Hematopoietic multipotent progenitor cell treated with erythropoietin and hydrocortisone succinate and interleukin-3 and kit ligand, for 6 days (in vitro differentiated cells): ENCODE measurements at places on chromosomes 6 and 20.

DNA sequence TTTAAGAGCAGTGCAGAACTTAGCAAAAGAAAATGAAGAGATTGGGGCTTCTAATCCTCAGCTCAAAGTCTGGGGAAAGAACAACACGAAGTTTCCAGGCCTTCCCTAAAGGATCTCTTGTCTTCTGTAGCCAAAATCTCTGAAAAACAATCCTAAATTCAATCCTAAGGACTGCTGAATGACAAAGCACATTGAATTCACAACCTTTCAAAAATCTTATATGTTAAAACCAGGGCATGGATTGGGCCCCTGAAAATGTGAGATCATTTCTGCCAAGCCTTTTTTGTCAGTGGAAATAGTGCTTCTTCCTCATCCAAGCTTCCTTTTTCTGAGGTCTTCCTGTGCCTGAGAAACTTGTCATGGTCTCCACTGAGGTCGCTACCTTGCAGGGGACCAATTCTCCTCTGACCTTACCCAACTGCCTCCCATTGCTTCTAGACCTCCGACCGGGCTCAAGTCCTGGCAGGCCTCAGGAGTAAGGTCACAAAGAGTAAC is 126.2 kb upstream of the ARID1B start:
- DNase-seq: no peak

DNA sequence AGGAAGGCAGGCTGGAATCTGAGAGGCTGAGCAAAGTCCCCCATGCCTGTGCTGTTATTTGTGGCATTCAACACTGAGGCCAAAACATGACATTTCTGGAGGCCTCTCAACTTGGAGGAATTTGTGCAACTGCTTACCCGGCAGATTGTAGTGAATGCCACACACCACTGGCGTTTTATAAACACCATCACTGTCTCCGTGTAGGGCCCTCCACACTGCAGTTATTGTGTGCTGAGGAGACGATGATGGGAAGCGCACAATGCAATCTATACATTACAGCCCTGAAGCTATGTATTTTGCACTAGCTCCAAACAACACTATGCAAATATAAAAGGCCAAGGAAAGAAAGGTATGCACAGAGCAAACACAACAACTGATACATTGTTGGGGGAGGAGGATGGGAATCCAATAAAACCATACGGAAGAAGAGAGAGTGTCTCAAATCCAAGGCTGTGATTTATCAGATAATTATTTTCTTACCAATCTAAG is 106.5 kb downstream of the SMLR1 start:
- no peak for DNase-seq

- no peak for DNase-seq
Measured at GRCh38 chr6:163661272-163661671, 246.8 kb downstream of the QKI start.

DNA sequence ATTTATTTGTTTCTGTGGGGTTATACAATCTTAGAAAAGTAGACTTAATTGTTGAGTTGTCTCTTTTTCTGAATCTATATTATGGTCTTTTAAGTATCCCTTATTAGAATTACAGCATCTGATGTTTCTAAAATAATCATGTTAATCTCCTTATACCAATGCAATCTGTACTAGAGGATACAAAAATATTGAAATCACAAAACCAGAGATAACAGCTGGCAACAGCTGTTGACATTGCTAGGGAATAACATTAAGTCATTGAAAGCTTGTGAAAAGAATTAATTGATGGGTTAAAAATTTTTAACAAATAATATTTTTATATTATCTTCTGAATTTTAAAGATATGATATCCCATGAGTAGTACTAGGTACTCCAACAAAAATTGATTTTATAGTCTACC is 162.6 kb downstream of the COL19A1 start:
- DNase-seq: no peak

- no peak for DNase-seq
Measured at GRCh38 chr6:36643977-36644376, 34.5 kb upstream of the CDKN1A start.

DNA sequence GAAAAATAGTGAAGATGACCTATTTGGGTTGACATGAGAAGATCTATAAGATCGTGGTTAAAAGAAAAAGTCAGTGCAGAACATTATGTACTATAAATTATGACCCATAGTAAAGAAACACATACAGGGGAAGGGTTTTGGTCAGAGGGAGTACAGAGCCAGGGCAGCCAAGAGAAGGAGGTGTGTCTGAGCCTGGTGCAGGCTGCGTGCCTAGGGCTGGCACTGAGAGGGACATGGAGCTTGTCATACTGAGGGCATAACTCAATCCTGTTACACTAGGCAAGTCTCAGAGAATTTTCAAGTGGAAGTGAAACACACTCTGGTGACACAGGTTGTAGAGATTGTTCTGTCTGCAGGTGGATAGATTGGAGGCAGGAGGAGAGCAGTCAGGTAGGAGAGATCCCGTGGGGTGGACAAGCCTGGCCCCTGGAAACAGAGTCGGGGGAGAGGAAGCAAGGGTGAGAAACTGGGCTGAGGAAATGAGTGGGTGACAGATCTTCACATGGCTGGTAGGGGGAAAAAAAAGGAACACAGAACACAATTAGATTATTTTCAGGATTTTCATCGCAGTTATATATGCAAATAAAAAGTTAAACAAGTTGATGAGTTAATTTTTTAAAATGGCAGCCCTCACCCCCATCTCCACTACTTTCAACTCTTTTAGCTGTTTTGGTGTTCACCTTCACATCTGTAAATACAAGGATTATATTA is 18.5 kb upstream of the RNF39 start:
- no peak for DNase-seq

DNA sequence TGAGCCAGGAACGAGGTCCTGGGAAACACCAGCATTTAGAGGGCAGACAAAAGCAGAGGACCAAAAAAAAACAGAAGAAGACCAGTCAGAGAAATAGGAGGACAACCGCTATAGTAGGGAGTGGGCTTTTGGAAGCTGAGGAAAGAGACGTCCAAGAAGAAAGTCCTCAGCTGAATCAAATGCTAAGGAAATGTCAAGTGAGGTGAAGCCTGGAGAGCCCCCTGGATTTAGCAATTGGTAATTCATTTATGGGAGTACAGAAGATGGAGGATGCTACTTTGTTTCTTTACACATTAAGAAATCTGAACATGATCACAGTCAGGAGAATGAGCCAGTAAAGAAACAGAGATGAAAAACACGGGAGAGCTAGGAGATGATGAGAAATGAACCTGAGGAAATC is 41.1 kb downstream of the LRP11 start:
- peak; percentile 15 for DNase-seq

GRCh38 chr6:132919045-132919860 is 104.9 kb downstream of the RPS12 start:
- no peak for DNase-seq

- no peak for DNase-seq
Measured at GRCh38 chr20:20831794-20832193, 119.3 kb upstream of the RALGAPA2 start.

- DNase-seq: peak; percentile 62
Measured at GRCh38 chr6:14211562-14211942, 94.0 kb downstream of the CD83 start.

- no peak for DNase-seq
Measured at GRCh38 chr6:56798163-56798562, 155.5 kb upstream of the DST start.

DNA sequence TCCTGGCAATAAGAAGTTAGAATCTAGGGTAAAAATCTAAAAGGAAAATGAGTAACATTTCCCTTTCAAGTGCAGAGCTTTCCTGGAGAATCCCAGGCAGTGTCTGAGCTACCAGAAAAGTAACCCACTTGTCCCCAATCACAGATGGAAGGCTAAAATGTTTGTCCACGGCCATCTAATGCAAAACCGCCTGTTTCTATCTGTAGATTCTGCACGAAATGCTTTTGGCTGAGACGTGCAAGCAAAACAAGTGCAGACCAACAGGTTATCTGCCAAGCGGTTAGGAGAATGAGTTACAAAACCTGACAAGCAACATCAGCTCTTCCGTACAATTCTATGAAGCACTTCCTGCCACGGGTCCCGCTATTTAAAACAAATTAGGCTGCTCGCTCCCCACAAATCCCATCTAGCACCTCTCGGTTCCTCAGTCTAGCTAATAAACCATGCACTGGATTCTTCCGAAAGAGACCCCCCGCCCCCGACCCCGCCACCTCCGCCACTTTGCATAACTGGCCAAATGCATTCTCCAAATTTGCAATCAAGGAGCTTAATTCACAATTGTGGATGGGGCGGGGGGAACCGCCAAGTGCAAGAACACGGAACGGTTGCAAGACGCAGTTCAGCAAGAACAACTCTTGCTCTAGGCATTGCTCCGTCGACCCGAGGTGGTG is 1.4 kb downstream of the ELOVL5 start:
- peak; percentile 71 for DNase-seq

GRCh38 chr6:6006428-6007365 is at the start of gene NRN1:
Gene NRN1 (minus strand): TSS chr6:6006925. CDS start chr6:6006749, 176 bp downstream.
- DNase-seq: no peak

DNA sequence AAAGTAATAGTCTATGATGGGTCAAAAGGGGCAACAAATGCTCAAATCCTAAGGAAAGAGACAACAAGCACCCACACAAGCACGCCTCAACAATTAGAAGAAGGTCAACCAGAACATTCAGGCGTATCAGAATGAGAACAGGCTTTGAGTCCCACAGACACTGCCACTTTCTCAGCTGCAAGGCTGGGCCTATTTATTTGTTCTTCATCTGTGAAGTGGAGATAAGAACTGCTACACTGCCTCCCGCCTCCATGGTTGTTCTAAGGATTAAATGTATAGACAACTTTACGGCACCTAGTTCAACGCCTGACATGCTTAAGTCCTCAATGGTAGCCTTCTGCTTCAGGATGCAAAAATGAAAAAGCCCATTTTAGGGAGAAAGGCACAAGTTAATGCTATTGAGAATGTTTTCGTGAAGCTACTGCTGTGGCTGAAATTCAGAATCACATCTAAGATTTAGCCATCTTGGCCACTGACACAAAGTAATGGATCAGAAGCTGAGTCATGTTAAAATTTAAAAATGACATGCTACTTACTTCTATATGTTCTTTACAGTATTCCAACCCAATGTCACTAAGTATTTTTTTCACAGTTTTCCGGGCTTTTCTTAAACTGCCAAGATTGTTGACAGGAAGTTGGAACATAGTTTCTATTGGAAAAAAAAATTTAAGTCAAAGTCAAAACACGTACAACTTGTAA is 27.7 kb downstream of the ADNP start:
- DNase-seq: peak; percentile 94

GRCh38 chr6:112899541-112899940 is 552.4 kb downstream of the RFPL4B start:
- no peak for DNase-seq

DNA sequence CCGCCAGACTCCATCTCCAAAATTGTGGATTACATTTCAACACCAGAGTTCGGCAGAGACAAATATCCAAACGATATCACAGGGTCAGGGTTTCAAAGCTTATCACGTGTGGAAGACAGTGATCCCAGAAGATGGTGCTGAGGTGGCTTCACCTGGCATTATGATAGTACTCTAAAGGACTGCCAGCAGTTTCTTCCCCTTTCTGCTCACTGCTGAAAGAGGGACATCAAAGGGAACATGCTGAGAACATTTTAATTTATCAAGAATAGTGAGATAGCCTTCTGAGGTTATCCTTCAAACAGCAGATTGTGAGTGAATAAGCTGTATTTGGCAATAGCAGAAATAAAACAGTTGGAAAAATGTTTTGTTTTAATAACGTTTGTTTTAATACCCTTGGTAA is 79.7 kb downstream of the FIG4 start:
- DNase-seq: no peak

DNA sequence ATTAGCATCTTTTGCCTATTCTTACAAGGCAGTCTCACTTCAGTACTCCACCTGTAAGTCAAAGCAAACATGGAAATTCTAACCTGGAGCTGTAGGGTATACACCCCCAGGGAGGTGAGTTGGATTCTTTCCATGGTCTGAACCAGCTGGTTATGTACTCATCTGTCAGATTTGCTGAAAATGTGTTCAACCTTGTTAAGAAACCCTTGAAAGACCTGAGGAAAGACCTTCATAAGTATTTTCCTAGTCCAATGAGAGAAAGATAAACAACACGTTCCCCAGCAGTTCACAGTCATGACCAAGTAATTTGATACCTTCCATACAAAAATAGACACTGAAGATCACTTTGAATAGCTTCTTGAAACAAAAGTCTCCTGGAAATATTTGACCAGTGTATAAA is 42.5 kb downstream of the ID4 start:
- no peak for DNase-seq

DNA sequence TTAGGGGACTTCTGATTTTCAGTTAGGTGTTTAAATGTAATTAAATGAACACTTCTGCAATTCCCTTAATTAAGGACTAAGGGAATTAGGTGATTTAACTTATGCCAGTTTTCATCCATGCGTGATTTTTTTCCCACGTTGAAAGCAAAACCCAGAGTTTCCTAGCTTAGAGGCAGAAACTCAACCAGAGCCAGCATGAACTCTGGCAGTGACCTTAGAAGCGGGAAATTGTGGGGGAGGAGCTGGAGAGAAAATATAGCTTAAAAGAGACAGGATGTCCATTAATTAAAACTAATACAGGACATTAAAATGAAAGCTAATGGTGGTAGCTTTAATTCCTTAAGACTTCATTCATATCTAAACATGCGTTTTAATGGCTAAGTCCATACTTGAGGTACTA is 41.6 kb downstream of the IYD start:
- no peak for DNase-seq

DNA sequence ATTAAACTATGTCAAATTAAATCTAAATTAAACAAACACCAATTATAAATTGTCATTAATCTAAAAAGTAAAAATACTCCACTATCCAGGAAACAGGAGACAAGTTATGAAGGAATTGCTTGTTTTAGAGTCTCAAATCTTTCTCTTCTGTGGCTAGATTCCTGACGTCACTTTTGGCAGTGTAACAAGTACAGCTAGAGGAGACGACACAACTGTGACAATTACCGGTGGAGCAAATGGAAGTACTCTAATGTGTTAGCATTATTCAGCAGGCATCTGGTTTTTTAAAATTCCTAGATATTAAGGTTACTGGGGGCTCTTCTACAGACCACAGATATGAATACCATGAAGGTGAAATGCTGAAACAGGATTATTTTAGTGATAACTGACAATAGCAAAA is 1042.7 kb downstream of the EPHA7 start:
- DNase-seq: no peak

GRCh38 chr6:168725802-168726201 is 284.8 kb downstream of the SMOC2 start:
- no peak for DNase-seq

- DNase-seq: peak; percentile 79
Measured at GRCh38 chr6:110475066-110475653, 1.3 kb downstream of the SLC22A16 start.

GRCh38 chr20:48189181-48189580 is 403.9 kb upstream of the SULF2 start:
- DNase-seq: peak; percentile 5

DNA sequence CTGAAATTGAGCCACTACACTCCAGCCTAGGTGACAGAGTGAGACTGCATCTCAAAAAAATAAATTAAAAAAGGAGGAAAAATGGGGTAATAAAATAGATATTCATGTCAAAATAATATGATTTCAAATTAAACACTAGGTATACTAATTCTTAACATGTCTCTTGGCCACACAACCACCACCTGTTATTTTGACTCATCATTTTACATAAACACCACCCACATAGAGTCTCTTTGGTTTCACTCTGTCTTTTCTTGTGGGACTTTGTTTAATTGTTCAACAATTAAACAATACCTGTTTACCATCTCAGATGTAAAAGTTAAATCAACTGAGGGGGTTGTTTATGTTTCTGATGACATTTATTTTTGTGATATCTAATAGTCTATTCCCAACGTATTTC is 476.8 kb upstream of the ADGRB3 start:
- no peak for DNase-seq
